Neural crest cell (in vitro differentiated cells): ENCODE measurements at places on chromosomes 16 and 17. TPM values are rescaled to one million over a fixed set of nuclear protein-coding genes. Genes with fewer than 3 reads are reported as not detected.

Gene ENPP7
- total RNA-seq: not detected in 2 replicates

Gene MYH8
- not detected in 2 replicates for total RNA-seq

Gene HAP1
- 1.5 and 1.6 TPM in 2 replicates for total RNA-seq

Gene MAFG
- total RNA-seq: 24.1 and 24.2 TPM in 2 replicates

Gene OR1A1
- not detected in 2 replicates for total RNA-seq

Gene SCNN1G
- total RNA-seq: not detected in 2 replicates

Gene TP53TG3D
- total RNA-seq: not detected in 2 replicates

Gene TEKT3
- 0.42 and 0.55 TPM in 2 replicates for total RNA-seq

Gene RAB26
- 0.64 and 0.98 TPM in 2 replicates for total RNA-seq

GRCh38 chr16:4746215-4746614 is 11.9 kb downstream of the DNAAF8 start:
- H3K4me1 ChIP-seq: no peaks in the 10 kb centered on the region
- no peak overlapping the region for H3K27ac ChIP-seq
- DNase-seq: no peak
- peaks cover 2% of the 10 kb centered on the region for H3K27me3 ChIP-seq
- H3K36me3 ChIP-seq: no peaks in the 10 kb centered on the region

DNA sequence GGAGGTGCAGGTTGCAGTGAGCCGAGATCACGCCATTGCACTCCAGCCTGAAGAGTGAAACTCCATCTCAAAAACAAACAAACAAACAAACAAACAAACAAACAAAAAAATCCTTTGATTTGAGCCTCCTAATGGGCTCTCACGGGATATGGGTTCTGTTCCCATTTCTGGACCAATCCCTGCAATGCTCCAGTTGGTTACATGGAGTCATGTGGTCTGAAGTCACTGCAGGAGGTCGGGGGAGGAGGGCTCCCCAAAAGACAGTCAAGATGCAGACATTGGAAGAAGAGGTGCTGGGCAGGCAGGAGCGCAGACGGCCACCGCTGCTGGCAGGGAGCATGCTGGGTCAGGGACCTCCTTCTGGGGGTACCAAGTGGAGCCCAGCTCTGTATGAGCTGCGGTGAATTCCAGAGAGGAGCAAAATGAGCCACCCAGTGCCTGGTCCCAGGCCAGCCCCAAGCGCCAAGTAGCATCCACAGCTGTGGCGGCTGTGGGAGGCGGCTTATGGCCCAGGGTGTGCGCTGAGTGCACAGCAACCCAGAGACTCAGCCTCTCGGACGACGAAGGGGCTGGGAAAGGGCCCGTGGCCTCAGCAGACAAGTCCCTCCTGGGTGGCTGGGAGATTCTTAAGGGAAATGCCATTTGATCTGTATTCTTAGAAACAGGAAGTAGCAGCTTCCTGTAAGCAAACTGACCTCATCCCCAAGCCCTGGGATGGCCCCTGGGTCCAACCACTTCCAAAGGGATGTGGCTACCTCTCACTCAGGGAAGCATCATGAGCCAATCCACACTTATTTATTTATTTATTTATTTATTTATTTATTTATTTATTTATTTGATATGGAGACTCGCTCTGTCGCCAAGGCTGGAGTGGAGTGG is 19.6 kb upstream of the ATP2A3 start:
- H3K36me3 ChIP-seq: no peaks in the 10 kb centered on the region
- no peaks in the 10 kb centered on the region for H3K27me3 ChIP-seq

GRCh38 chr17:75704963-75705875 is 16.0 kb upstream of the ITGB4 start:
- peaks cover 12% of the 10 kb centered on the region for H3K36me3 ChIP-seq
- no peak for DNase-seq
- no peak overlapping the region for H3K4me3 ChIP-seq
- no peak overlapping the region for H3K27ac ChIP-seq

DNA sequence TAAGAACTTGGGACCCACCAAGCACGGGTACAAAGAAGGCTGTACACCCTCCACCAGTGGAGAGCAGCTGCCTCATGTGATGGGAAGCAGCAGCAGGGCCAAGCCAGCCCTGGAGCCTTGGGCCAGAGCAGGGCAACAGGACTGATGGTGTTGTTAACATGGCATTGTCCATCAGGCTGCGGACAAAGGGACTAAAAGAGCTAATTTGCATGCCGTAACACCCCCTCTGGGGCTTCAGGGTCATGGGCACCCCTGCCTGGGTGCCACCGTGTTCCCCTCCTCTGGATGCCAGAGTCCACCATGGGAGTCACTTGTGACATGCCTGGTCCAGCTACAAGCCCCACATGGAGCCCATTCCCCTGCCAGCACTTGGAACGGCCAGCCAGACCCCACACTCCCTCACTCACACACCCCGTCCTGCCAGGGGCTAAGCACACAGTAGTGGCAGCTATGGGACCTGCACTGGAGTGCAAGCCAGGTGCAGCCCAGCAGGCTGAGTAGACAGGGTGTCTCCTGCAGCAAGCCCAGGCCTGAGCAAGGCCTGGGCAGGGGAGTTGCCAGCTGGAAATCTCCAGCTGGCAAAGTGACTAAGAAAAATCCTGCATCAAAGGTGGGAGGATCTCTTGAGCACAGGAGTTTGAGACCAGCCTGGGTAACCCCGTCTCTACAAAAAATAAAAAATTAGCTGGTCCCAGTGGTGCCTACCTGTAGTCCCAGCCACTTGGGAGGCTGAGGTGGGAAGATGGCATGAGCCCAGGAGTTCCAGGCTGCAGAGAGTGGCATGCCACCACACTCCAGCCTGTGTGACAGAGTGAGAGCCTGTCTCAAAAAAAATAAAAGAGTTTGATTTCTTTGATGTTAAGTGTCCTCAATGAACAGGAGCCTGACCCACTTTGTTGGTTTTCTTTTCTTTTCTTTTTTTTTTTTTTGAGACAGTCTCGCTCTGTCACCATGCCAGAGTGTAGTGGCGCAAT is 33.7 kb downstream of the NOL11 start:
- DNase-seq: no peak
- no peak overlapping the region for H3K27ac ChIP-seq
- no peaks in the 10 kb centered on the region for H3K27me3 ChIP-seq
- H3K36me3 ChIP-seq: peaks cover 17% of the 10 kb centered on the region
- no peak overlapping the region for H3K4me3 ChIP-seq

DNA sequence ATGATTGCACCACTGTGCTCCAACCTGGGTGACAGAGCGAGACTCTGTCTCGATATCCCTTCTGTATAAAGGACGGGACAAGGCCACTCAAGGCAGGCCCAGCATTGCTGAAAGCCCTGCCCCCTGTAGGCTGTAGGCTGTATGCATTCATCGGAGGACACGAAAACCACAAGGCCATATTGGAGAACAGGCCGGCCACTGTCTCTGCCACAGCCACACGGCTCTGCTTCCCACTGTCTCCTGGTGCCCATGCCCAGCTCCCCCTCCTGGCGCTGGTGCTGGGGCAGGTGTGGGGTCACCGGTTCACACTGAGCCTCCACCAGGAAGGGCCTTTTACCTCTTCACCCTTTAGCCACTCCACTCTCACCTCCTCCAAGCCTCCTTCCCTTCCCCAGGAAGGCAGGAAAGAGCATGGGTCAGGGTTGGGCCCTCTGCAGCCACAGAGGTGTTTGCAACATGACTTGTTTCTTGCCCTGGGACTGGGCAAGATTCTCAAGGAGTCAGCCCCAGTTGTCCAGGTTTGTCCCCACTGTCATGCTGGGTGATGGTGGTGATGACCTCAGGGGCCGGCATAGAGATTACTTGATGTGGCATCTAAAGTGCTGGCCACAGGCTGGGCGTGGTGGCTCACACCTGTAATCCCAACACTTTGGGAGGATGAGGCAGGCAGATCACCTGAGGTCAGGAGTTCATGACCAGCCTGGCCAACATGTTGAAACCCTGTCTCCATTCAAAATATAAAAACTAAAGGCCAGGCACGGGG is 5.3 kb upstream of the NTN3 start:
- peaks cover 13% of the 10 kb centered on the region for H3K27me3 ChIP-seq
- H3K27ac ChIP-seq: no peak overlapping the region
- H3K4me1 ChIP-seq: peaks cover 15% of the 10 kb centered on the region
- peak overlapping the region; percentile 74 for H3K4me3 ChIP-seq
- H3K36me3 ChIP-seq: no peaks in the 10 kb centered on the region

- no peaks in the 10 kb centered on the region for H3K27me3 ChIP-seq
- no peak overlapping the region for H3K27ac ChIP-seq
- peaks cover 10% of the 10 kb centered on the region for H3K4me1 ChIP-seq
- H3K36me3 ChIP-seq: no peaks in the 10 kb centered on the region
These were observed 22.2 kb upstream of the PEMT start for GRCh38 chr17:17613708-17614114.

DNA sequence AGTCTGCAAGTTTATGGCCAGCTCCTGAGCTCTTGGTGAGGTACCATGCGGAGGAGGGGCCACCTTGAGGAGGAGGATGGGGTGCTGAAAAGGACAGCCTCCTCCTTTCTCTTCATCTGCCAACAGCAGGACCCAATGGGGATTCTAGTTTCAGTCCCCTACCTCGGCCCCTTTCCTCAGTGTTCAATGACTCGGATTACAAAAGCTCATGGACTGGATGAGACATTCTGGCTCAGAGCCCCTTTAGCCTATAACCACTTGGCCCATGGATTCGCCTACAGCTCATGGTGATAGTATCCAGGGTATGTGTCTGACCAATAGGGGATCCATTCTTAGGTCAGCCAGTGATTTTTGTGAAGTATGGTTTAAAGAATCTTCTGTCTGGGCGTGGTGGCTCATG is 8.5 kb upstream of the PIK3R6 start:
- peaks cover 5% of the 10 kb centered on the region for H3K27me3 ChIP-seq
- H3K4me1 ChIP-seq: peaks cover 4% of the 10 kb centered on the region
- H3K27ac ChIP-seq: no peak overlapping the region
- H3K4me3 ChIP-seq: no peak overlapping the region
- DNase-seq: no peak
- H3K36me3 ChIP-seq: no peaks in the 10 kb centered on the region

DNA sequence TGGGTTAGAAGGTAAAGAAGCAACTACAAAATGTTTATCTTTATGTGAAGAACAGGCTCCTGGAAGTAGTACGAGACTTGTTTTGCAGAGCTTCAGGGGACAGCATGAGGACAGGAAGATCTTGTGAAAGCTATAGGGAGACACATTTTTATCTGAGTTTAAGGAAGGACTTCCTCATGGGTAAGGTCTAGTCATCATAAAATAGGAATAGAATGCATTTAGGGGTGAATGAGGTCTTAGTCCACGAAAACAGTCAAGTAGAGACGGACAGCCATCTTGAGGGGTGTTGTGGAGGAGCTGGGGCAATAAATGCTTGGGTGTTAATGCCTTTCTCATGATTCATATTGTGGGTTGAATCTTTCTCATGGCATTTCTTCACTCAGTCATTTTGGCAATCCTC is 24.3 kb downstream of the KCNJ16 start:
- no peaks in the 10 kb centered on the region for H3K27me3 ChIP-seq
- H3K4me1 ChIP-seq: peaks cover 5% of the 10 kb centered on the region
- no peaks in the 10 kb centered on the region for H3K36me3 ChIP-seq
- DNase-seq: no peak

GRCh38 chr16:47366228-47366627 is 94.6 kb downstream of the ITFG1 start:
- peaks cover 12% of the 10 kb centered on the region for H3K36me3 ChIP-seq
- no peak overlapping the region for H3K4me3 ChIP-seq
- no peak overlapping the region for H3K27ac ChIP-seq
- H3K4me1 ChIP-seq: peaks cover 16% of the 10 kb centered on the region
- DNase-seq: no peak

GRCh38 chr17:79515646-79516571 is 94.9 kb downstream of the RBFOX3 start:
- peaks cover 21% of the 10 kb centered on the region for H3K4me1 ChIP-seq
- no peak overlapping the region for H3K4me3 ChIP-seq
- no peak for DNase-seq

DNA sequence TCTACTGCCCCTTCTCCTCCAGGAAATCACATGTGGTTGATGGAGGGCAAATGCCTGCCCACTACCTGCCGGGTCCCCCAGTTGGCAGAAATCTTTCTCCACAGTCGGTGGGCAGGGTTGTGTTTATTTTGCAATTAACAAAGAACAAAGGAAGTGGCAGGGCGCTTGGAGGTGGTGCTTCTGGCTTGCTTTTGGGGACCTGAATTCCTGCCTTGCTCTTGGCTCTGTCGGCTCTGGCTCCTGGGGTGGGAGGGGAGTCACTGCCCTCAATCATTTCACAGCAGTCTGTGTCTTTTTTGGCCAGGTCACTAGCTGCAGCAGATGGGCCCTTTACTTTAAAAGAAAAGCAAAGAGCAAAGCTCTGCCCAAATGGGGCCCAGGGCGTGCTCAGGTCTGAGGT is 69.2 kb downstream of the C16orf78 start:
- no peak overlapping the region for H3K27ac ChIP-seq
- no peaks in the 10 kb centered on the region for H3K36me3 ChIP-seq
- H3K4me3 ChIP-seq: no peak overlapping the region
- no peaks in the 10 kb centered on the region for H3K27me3 ChIP-seq
- no peak for DNase-seq
- H3K4me1 ChIP-seq: peaks cover 54% of the 10 kb centered on the region

- H3K36me3 ChIP-seq: no peaks in the 10 kb centered on the region
- peaks cover 34% of the 10 kb centered on the region for H3K4me1 ChIP-seq
- H3K4me3 ChIP-seq: peak overlapping the region; percentile 42
- DNase-seq: no peak
- H3K27ac ChIP-seq: peak overlapping the region; percentile 81
- peaks cover 27% of the 10 kb centered on the region for H3K27me3 ChIP-seq
These were observed 11.2 kb downstream of the CA4 start for GRCh38 chr17:60160829-60161501.

DNA sequence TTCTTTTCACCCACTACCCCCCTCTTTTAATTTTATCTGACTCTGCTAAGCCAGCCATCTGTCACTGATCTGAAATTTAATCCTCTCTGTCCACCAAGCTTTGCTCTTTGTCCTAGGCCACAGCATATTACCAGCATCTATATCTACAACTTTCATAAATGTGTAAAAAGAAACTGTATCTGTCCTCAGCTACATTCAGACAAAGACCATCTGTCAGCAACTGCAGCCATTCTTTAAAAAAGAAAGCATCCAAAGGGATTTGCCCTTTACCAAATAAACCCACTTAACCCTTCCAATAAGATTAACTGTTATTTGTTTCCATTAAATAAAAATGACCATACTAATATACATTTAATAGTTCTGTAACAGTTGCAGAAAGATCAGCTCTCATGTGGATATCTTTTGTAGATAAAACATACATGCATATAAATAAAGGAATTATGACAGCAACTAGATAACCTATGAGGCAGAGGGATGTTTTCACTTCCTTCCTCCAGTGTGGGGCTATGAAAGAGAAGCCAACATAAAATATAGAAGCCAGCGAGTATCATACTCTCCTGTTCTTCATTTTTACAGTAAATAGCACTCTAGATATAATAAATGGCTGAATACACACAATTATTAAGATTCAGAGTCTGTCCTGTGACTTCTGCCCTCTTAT is 602.5 kb upstream of the SALL1 start:
- peaks cover 50% of the 10 kb centered on the region for H3K4me1 ChIP-seq
- H3K27ac ChIP-seq: no peak overlapping the region
- no peak overlapping the region for H3K4me3 ChIP-seq

DNA sequence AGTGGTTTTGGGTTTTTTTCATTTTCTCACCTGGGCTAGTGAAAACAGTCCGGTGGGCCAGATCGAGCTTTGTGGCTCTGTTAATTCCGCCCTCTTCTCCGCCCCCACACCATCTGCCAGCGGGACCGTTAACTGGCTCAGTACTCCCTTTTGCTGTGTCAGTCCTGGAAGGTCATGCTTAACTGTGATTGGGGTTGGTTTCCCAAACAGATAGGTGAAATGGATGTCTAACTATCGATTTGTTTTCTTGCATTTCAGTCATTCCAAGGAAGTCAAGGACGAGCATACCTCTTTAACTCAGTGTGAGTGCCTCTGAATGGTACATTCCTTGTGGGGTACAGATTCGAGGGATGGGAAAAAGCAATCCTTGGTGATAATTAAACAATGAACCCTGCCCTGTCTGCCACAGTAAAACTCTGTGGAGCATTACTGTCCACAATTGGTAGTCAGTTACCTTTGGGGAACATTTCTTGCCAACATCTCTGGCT is 56.7 kb downstream of the YPEL2 start:
- H3K27ac ChIP-seq: no peak overlapping the region
- no peak overlapping the region for H3K4me3 ChIP-seq
- no peaks in the 10 kb centered on the region for H3K36me3 ChIP-seq
- H3K27me3 ChIP-seq: no peaks in the 10 kb centered on the region
- no peak for DNase-seq
